Stimulated activated CD8-positive, alpha-beta memory T cell treated with anti-CD3 and anti-CD28 coated beads, Interleukin-7, amount 100 ng/mL, for 48 hours (primary cell): ENCODE measurements at places on chromosomes 6 and 20.

DNA sequence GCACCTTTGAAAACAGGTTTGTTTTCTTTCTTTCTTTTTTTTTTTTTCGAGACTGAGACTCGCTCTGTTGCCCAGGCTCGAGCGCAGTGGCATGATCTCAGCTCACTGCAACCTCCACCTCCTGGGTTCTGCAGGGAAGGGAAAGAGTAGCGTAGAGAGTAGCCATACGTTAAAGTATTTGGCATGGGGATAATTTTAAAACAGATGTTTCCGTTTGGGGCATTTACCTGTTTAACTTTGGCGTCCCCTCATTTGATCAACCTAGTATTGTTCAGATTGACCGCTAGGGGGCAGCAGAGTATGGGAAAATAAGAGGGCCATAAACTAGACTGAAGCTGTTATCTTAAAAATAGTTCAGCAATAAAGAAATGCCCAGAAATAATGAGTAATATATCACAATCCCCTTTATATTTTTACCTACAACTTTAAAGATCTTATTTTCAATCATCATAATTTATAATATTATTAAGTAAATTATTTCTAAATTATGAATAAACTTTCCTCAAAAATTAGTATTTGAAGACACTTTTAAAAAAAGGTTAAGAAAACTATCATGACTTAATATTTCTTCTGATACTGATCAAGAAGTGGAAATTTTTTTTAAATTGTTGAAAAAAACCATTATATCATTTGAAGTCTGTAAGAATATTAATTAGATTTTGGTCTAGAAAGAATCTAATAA, 7.6 kb upstream of the TAAR9 start:
- DNase-seq: peak; percentile 34

DNA sequence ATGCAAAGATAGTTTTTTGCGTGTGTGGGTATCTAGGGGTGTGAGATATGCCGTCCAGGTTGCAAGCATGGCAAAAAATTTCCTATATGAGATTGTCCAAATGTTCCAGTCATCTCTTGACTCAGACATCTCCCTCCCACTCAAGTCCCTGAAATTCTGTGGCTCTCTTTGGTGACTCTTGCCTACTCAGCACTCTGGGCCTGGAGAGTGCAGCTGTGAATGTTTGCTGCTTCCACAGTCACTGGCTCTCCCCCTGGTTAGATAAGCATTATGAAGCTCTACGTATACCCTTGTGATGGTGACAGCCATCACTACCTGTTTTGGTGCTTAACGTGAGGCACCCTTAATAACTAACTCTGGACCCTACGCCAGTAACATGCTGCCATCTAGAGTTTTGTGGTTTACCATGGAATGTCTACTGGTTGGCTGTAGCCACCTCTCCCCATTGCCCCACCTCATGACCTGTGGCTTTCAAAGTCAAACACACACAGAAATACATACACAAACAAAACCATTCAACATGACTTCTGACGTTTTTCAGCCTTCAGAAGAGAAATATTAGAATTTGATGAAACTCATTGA, 621.9 kb upstream of the CITED2 start:
- DNase-seq: no peak

DNA sequence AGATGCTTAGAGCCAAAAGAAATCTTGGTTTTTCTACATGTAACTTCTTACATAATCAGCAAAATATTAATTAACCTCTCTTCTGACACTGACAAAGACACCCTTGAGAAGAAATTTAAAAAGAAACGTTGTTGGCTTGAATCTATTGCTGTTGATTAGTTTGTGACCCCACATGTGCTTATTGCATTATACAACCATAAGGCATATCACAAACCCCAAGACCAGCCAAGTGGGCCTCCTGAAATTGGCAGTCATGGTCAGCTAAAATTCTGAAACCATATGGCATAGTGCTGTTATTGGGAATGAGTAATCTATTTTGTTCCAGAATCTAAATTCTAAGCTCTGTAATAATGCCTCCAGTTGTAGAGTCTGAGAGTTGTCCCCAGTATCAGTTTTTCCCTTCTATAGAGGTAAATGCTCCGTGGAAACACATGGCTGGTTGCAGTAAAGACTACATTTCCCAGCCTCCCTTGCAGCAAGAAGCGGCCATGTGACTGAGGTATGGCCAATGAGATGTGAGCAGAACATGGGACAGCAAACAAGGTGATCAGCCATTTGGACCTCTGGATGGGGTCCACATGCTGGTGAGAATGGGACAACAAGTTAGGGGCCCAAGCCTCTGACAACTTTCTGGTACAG, 42.3 kb upstream of the PTPN1 start:
- DNase-seq: no peak

- DNase-seq: no peak
These were observed 12.3 kb upstream of the TAAR1 start for GRCh38 chr6:132671295-132671694.

GRCh38 chr6:26025047-26025893, 62.0 kb upstream of the HFE start:
- no peak for DNase-seq

- no peak for DNase-seq
These were observed 5.0 kb upstream of the PXDC1 start for GRCh38 chr6:3756546-3756945.

DNA sequence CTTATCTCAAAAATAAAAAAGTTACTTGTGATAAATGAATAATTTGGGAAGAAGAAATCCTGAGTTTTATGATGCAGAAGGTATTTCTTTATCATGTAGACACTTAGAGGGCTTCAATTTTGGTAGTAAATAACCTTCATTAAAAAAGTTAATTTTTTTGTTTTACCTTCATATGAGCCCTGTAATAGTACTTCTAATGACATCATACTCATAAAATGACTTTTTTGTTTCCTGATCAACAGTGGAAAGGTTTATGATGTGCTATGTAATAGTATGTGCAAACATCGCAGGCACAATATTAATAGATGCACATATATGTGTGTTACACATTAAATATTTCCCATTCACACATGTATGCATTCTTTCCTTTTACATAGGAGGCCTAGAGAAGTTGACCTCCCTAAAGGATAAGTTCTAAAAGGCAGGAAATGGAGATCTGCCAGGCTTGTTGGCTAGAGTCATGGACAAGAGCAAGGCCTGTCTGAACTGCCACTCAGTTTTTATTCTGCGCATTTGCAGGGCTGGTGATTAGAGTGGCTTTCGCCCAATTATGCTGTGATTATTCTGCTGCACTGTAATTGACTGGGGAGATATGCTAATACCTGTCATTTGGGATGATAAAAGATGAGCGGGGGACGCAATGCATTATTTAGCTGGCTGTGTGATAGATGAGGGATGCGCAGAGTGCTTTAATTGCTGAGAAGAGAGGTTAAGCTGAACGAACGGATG, 272.6 kb downstream of the TMEM242 start:
- no peak for DNase-seq

DNA sequence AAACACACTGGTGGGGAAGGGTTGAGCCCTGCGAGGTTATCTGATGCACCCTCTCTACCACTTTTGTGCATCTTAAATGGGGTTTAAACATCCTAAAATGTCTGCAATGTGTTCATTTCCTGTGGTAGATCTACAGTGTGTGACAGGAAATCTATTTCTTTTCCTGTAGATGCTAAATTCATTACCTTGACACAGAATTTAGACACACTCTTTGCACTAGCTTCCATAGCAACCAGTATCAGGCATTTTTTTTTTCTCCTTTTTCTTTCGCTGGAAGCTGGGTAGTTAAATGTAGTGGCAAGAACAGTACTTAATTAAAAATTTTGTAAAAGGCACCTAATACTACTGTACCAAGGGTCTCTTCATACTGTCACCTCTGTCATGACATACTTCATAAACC, 141.1 kb downstream of the RFPL4B start:
- no peak for DNase-seq

DNA sequence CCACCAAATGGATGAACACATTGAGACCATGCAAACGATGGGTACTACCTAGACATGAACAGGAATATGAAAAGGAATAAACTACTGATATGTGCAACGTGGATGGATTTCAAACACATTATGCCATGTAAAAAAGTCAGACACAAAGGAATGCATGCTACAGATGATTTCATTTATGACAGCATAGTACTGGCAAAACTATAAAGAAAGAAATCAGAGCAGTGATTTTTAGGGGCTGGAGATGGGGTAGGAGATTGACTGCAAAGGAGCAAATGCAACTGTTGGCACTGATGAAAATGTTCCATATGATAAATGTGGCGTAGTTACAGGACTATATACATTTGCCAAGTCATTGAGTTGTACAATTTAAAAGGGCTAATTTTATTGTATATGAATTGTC, 13.4 kb upstream of the COL12A1 start:
- no peak for DNase-seq

- no peak for DNase-seq
These were observed 9.4 kb downstream of the TLDC2 start for GRCh38 chr20:36885356-36885755.

GRCh38 chr6:45920819-45921511, 94.7 kb downstream of the CLIC5 start:
- no peak for DNase-seq

DNA sequence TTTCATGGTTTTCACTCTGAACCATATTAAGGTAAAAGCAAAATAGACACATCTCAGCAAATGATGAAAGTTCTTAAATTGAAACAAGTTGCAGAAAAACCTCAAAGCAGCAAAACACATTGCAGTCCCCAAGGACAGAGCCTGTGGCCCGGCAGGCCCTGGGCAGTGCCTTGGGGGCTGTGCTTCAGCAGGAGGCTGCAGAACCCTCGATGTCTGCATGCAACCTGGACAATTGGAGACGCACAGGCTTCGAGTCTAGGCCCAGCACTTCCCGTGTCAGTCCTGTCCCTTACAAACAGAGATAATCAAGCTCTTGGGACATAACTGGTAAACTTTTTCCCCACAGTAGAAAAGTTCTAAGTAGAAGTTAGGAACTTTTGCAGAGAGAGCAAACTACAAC, 9.2 kb downstream of the PYGB start:
- no peak for DNase-seq

GRCh38 chr6:50003139-50003538, 18.7 kb downstream of the DEFB110 start:
- DNase-seq: no peak

- DNase-seq: no peak
These were observed 66.2 kb downstream of the SLC22A23 start for GRCh38 chr6:3390698-3391097.

DNA sequence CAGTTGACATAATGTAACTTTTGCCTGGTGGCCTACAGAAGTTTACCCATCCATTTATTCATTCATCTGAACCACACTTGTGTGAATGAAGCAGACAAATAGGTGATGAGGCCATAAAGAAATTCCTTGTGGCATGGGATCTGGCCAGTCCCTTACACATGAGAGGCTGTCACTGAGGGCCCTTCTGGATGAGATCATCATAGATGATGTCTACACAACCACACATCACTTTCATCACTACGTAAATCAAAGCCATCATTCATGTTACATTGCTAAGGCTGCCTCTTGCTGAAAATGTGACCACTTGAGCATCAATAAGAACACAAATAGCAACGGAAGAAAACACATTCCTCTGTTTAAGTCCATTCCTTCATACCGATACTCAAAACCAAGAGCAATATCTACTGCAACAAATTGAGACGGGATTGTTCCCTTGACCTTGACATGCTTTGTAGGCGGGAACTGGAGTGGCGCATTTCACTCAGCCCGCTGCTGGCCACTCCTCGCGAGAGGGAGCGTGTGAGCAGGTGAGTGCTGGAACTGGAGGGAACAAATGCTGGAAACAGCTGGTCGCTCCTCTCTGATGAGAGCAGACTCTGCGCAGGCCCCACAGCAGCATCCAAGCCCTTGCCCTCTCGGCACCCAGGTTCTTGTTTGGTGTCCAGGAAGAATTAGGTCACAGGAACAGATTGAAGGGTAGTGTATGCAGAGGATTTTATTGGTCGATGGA, 49.3 kb downstream of the FAM50B start:
- no peak for DNase-seq

GRCh38 chr6:51118792-51119191, 300.1 kb downstream of the TFAP2B start:
- no peak for DNase-seq

- no peak for DNase-seq
These were observed 28.8 kb upstream of the ME1 start for GRCh38 chr6:83459663-83460062.

GRCh38 chr20:46308258-46309157, at the start of gene CDH22:
Gene CDH22 (minus strand): TSS chr20:46308498. CDS start chr20:46251294, 57,204 bp downstream.
- no peak for DNase-seq

DNA sequence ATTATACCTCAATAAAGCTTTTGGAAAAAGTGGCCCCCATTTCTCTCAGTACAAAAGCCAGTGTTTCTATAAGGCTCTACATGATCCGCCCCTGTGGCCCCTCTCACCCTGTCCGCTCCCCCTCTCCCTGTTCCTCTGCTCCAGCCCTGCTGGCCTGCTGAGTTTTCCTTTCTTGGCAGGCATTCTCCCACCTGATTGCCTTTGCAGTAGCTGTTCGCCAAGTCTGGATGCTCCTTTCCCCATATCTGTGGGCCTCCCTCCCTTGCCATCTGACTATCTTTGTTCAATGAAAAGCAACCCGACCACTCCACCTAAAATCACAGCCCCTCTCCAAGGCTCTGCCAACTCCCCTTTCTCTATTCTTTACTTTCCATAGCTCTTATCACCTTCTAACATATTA, 33.2 kb downstream of the CDH22 start:
- no peak for DNase-seq

DNA sequence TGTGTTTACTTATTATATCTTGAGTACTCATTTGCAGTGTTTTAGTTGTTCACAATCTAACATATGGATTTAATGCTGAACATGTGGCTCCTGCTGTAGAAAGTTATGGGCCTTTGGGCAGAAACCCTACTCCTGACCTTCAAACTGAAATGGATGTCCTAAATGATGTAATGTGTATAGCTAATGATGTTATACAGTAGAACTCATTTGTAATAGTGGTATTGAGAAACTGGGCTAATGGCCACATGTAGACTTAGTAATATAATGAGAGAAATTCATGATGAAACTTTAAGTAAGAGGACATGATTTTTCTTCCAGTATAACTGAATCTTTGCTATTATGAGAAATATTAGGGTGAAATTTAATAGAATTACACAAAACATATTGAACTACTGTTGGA, 121.3 kb upstream of the PTPRK start:
- no peak for DNase-seq

GRCh38 chr6:52176550-52176949, 9.6 kb upstream of the IL17A start:
- no peak for DNase-seq
